ENCODE measurements at places on chromosomes 6 and 20. TPM values are rescaled to one million over a fixed set of nuclear protein-coding genes. Genes with fewer than 3 reads are reported as not detected.

DNA sequence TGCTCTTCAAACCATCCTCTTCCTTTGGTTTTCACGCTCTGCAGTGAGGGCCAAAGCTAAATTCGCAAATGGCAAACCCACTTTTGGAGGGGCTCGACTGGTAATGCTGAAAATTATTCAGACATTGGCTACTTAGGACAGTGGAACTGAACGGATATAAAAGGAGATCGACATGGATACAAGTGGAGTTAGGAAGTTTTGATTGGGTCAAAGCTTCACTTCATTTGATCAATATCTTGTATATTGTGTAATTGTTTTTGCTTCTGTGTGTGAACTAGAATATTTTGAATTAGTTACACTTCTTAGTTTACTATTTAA lies 1.2 kb downstream of the FAM8A1 start:
- no peak for DNase-seq

- DNase-seq = no peak
These were observed 13.6 kb downstream of the IP6K3 start for GRCh38 chr6:33732817-33733708.

DNA sequence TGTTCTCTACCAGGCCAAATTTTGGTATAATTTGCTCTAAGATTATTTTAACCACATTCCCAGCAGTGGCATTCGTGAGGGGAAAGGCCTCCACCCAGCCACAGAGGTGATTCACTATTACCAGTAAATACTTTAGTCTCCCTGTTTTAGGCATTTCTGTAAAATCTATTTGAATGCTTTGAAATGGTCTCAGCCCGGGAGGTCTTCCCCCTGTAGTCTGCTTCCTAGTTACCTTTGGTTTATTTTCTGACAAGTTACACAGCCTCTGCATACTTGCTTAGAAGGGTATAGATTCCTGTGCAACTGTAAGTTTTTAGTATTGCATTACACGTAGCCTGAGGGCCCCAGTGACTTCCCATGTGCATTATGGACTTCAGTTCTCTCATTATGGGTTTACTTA lies 248.7 kb downstream of the C6orf118 start:
- DNase-seq = no peak

GRCh38 chr6:169293196-169293595 lies 39.5 kb upstream of the THBS2 start:
- no peak for DNase-seq

- no peak for DNase-seq
These were observed 360.6 kb upstream of the RUNX2 start for GRCh38 chr6:44967481-44967880.

GRCh38 chr6:135129136-135129856 lies 51.8 kb upstream of the MYB start:
- DNase-seq = peak; percentile 35

- DNase-seq = no peak
These were observed 16.5 kb downstream of the SNHG17 start for GRCh38 chr20:38418509-38419204.

DNA sequence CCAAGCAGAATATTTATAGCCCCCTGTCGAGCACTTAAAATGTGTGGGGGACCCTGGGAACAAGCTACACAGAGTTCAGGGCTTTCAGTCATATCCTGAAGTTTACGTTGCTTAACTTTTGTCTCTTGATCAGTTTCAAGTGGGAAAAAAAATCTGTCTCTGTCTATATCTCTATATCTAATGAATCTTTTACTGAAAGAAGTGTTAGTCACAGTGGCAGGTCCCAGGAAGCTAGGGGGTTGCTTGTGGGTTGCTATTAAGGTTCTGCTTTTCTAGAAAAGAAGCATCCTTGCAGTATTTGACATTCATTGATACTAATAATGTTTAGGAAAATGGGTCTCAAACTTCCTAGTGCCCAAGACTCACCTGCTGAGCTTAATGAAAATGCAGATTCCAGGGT lies 76.7 kb upstream of the CLDN20 start:
- peak; percentile 38 for DNase-seq

DNA sequence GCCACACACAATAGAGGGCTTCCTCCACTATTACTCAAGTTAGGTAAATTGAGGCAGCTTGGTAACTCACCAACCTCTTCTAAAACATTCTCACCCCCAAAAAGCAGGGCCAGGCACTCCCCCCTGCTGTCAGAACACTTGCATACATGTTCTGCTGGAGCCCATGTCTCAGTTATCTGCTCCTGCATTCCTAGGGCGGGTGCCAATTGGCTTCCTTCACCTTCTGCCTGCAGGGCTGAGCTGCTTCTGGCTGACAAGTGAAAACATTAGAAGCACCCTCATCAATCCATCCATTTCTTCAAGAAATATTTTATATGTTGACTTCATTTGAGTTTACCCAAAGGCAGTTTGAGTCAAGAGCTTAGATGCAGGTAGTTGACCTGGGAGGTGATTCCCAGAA lies 4.5 kb upstream of the ENTPD6 start:
- no peak for DNase-seq

DNA sequence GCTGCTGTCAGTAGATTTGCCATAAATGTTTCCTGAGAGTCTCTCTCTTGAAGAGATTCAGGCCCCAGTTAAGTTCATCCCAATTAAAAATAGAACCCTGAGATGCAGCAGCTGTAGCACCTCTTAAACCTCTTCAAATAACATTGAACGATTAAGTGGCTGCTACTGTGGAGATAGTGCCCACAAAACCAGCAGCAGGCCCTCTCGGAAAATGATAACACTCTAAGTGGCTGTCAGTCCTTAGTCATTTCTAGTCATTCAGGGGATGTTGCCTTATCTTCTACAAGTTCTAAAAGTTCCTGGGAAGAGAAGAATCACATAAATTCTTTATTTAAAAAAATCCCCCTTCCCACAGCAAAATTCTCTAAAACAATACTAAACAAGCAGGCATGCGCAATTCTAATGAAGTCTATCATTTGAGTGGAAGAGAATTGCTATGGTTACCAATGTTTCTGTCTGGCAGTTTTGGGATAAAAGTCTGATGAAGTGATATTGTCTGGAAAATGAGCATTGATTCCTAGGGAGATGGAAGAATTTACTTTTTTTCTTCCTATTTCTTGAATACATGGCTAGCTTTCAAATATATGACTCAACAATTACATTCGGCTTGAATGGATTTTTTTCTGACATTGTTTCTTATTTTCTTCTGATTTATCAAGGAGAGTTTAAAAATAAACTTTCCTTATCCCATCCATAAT lies 131.9 kb downstream of the TRMT11 start:
- no peak for DNase-seq

- no peak for DNase-seq
These were observed 160.3 kb downstream of the EDN1 start for GRCh38 chr6:12450467-12450866.

DNA sequence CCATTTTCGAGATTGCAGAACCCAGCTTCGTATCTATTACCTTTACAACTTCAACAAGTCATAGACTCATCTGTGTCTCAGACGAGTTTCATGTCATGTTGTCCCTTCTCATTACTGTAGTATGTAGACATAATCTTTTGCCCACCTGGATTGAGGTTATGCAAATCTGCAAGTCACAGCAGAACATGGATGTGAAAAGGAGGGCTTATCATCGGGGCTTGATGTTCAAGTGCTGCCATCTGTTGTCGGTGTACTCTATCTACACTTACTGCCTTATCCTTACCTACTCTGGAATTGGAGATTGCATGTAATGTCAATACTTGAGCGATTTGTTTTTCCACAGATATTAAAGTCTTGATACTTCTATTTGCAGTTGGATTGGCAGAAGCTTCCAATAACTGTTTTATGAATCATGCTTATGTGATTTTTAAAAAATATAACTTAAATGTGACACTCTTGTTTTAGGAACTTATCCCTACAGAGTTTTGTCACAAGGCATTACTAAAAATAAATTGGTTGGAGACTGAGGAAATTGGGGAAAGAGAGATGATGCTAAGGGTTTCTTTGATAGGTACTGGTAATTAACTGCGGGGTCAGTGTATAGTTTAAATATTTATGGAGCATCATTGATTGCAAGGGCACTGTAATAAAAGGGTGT lies 3.0 kb upstream of the GOPC start:
- DNase-seq = peak; percentile 51

DNA sequence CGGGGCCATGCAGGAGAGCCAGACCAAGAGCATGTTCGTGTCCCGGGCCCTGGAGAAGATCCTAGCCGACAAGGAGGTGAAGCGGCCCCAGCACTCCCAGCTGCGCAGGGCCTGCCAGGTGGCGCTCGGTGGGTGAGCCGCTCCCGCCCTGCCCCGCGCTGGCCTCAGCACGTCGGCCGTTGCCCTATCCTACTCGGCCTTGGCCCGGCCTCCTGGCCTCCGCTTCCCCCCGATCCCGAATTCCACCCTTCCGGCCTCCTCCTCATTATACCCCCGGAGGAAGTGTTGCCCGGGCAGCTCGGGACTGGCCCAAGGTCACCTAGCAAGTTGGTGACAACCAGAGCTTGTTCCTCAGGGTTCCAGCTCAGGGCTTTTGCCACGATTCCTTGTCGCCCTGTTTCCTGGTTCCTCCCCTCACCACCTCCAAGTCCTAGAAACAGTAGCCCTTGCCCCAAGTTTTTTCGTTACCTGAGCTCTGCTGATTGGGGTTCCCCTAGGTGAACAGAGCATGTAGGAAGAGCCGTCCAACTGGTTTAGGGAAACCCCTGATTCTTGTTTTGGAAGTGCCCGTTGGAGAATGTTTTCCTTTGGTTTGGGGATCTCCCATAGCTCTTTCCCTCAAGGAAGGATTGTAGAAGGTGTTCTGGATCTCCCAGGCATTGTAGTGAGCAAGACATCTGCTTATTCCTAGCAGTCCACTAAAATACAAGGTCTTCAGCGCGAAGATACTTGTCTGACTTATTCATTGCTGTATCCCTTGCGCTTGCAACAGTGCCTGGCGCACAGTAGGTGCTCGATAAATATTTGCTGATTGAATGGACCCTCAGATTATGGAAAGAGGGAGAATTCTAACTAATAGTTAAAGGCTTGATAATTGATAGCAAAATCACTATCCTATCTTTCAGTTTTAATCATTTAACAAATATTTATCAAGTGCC lies 641 bp downstream of the ARFGEF2 start:
- DNase-seq = no peak

GRCh38 chr6:125046107-125046925 lies 84.1 kb downstream of the RNF217 start:
- no peak for DNase-seq

DNA sequence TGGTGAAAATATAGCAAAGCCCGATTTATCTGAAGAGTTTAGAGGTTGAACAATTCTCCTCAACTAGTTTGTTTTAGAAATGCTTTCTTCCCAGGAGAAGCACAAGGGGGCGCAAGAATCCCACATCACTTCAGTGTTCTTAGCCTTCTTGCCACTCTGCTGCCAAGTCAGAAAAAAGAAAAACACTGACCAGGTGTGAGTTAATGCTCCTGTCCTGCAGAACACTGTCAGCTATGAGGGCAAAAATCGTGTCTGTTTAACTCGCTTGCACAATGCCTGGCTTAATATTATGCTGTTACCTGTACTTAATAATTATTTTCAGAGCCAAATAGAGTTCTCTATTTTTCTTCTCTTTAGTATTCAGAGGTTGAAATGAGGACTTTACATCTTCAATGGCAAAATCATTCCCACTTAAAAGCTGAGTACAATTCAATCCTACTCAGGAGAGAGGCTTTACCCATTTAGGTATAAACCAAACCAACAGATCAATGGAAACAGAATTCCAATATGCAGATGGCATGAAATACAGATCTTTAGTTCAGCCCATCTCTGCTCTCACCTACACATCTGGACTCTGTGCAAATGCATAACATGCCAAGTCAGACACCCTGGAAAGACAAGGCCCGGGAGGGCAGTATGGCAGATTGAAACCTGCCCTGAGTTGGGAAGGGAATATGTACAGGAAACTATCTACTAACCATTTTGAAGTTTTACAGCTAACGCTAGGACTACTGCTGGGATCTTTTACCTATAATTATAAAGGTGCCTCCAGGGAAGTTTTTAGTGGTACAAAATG lies 71.4 kb upstream of the TULP1 start:
- peak; percentile 80 for DNase-seq

GRCh38 chr20:6740096-6740495 lies 27.4 kb upstream of the BMP2 start:
- no peak for DNase-seq

DNA sequence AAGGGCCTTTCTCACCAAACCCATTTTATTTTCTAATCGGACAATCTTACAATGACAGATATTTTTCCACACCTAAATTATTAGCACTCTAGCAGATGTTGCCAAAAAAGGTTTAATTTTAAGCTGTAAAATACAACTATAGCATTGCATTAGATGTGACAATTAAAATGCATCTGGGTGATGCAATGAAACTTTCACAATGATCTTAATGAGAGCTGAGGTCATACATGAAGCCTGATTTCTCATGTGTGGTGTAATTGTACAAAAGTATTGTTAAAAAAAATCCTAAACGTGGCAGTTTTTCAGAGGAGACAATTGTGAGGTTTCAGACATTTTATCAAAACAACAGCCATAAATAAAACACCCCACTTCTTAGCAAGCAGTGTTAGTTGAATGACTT lies 606.0 kb downstream of the HDGFL1 start:
- no peak for DNase-seq

DNA sequence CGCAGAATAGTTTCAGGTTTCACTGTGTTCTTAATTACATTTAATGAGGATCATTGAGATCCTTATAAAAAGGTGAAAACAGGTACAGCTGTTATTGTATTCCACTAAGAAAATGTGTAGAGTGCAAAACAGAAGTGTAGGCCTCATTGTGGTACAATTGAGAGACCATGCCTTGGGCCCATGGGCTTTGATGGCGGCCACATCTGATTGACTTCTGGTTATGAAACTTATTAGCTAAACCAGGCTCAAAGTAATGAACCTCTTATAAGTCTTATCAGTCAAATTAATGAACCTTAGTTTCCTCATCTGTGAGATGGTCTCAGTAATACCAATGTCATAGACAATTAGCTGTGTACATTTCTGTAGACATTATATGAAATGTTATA lies 148.7 kb downstream of the ZDHHC14 start:
- no peak for DNase-seq

- DNase-seq = no peak
These were observed 179.5 kb downstream of the RFPL4B start for GRCh38 chr6:112526594-112526993.

DNA sequence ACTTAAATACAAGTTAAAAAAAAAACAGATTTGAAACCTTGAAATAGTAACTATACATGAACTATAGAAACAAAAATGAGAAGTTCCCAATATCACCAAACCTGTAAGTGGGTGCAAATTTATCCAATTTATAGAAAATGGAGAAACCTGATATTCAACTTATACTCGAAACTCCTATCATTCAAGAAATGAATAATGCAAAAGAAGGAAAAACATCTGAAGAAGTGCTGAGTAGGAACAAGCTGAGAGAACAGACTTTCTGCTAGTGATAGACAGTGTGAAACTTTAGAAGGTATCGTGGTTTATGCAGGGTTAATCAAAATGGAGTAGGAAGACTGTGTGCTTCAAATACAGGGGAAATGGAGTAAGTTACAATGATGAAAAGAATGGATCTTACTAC lies 4.5 kb downstream of the GPR63 start:
- DNase-seq = no peak

GRCh38 chr6:7568021-7568420 lies 22.0 kb upstream of the SNRNP48 start:
- no peak for DNase-seq

The CLPSL1 gene
- not detected for total RNA-seq

The PRPH2 gene
- not detected for total RNA-seq

The TSPO2 gene
- total RNA-seq = not detected

The ACTL10 gene
- 2.3 TPM for total RNA-seq

The BTN1A1 gene
- not detected for total RNA-seq

The C6orf58 gene
- not detected for total RNA-seq

The ZC2HC1B gene
- total RNA-seq = 0.24 TPM

The CFAP206 gene
- not detected for total RNA-seq

The MYBL2 gene
- 80.3 TPM for total RNA-seq

The TRIM31 gene
- total RNA-seq = not detected

The CYP21A2 gene
- not detected for total RNA-seq

The LMBRD1 gene
- total RNA-seq = 18.2 TPM

The IL17F gene
- total RNA-seq = 119 TPM
